Uterus (tissue), 4 donors: ENCODE measurements at places on chromosomes 1 and 21.

DNA sequence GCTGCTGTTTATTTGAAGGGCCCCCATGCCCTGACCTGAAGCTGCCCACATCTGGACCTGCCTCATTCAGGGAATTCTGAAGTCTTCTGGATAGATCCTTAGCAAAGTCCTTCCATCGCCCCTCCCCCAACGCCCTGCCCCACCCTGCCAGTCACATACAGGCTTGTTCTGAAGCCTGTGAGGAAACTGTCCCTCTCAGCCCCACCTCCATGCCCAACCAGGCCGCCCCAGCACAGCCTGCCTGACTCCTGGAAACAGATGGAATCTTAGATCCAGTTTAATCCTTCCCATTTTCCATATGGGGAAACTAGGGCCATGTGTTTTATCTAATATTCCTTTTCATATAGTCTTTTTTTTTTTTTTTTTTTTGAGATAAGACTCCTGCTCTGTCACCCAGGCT, 44.5 kb upstream of the GPR37L1 start:
- DNase-seq: no peak

DNA sequence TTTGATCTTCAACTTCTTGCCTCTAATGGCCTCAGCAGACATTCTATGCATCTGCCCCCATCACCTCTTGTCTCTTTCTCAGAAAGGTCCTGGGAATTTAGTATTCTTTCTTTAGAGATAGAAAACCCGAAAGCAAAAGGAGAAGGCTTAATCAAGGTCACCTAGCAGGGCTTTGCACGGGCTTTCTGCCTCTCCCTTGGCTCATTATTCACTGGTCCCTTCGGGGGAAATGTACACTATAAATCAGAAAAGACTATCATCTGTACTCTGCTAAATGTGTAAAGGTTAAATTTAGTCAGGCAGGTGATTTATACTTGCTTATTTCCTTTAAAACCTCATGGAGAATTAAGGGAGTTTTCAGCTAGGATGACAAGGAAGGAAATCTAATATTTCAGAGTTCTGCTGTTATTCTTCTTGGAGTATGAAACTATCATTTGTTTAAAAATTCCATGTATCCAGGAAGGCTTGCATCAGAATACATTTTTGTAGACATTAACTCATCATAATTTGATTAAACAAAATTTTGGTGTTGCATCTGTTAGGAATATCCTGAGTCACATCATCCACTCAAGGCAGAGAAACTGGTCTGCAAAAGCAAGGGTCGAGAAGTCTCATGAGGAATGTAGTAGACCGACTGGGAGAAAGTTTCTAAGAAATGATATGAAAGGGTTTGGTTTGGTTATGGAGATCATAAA, 124.6 kb downstream of the GABPA start:
- no peak for DNase-seq

DNA sequence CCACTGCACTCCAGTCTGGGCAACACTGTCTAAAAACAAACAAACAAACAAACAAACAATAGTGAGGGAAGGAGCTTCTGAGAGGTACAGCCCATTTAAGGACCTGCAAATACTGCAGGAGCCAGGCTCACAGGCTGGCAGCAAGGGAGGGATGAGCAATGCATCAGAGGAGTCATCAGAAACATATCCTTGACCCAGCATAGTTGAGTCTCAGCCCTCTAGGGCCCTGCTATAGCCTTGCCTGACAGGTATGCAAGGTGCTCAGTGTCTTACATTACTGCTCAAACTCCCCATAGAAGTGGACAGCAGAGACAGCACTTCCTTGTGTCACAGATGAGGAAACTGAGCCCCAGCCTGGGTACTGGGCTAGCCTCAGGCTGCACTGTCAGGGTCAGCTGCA, 7.3 kb upstream of the TTC4 start:
- no peak for DNase-seq

DNA sequence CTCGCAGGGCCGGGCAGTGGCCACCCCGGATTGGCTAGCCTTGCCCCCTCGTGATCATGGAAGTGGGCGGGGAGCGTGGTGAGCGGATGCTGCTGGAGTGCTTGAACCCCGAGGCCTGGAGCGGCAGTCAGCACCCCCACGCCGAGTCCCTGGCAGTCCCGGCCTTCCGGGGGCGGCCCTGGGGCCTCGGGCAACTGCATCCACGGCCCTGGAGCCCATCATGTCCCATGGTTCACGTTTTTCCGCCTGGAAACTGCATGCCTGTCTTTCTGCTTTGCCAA, 45.6 kb downstream of the CDC7 start:
- DNase-seq: no peak

DNA sequence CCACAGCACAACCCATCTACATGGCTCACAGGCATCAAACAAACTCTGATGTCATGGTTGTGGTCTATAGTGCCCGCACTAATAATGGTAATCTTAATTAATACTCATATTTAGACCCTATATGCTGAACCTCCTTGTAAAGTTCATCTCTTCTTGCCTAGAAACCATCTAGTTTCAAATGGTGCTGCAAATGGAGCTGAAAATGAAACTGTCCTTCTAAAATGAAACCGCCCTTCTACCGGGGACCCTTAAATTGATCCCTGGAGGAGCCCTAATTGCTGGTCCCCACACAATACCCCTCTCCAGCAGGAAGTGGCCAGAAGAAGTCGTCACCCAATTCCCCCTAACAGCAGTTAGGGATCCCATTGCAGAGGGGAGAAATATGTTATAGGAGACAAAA, 612.6 kb downstream of the MRPL39 start:
- no peak for DNase-seq

DNA sequence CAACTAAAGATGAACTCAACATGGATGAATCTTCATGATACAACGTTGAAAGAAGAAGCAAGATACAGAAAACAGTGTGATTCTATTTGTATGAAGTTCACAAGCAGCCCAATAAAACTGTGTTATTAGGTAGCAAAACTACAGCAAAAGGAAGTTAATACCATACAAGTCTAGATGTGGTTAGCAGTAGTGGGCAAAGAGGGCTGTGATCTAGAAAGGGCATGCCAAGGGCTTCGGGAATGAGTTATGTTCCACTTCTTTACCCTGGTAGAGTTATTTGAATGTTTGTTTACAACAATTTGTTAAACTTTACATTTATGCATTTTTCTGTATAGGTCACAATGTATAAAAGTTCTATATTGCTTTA, 9.2 kb downstream of the TNFRSF9 start:
- DNase-seq: no peak

DNA sequence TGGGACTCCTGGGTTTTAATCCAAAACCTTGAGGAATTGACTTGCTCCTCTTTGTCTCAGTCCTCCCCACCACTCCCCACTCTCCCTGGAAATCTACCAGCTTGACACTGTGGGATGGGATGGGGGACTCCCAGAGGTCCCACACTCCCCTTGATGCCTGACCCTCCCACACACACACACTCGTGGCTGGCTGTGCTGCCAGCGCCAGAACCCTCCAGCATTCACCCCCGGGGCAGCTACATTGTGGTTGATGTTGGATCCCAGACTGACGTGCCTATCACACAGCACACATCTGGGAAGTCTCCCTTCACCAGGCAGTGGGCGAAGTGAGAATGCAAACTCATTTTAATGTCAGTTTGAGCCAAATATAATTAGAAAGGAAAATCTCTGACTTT, 10.0 kb downstream of the KIRREL1 start:
- DNase-seq: no peak

DNA sequence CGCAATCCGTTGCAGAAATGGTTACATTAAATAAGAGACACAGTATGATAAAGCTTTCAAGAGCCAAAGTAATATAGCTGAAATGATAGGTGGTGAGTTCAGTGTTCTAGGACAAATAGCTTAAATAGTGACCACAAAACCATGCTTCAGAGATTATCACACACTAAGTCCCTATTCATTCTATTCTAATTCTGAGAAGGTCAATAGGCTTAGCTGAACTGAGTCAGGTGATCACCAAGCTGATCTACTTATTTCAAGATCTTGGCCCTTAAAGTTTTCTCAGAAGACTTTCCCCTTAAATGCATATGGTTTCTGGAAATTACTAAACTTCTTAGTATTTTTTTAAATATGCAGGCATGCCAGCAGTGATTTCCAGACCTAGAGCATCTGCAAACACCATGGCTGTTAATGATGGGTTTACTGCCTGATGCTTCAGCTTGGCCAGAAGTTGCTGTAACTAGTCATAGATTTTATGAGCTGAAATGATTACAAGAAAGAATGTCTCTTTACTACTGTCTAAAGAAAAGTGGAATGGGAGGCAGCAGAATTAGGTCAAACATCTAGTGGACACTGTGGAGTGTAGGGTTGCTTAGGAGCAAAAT, 242.9 kb downstream of the ST6GALNAC3 start:
- no peak for DNase-seq
